ENCODE measurements at places on chromosomes 12 and 14.

DNA sequence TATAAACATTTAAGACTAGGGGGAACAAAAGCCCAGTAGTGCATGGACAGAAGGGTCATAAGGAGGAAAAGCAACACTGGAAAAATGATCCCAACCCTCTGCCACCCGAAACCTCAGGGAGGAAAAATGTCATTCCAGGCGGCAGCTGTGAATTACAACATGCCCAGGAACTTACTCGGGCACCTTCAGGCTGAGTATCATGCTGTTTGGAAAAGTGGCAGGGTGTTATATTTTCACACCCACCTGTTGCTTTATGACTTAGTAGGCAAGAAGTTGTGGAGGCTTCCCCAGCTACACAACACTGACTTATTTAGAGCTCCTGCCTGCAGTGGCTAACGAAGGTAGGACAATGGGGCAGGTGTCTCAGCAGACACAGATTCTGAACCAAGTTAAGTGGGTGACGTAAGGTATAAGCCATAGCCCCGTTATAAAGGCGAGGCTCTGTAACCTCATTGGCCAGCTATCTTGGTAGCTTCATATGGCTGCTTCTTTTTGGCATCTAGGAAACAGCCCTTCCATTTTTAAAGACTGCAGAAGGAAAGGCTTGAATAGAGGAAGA, 96.1 kb upstream of the IFNG-AS1 start:
- DNase-seq: no peak

DNA sequence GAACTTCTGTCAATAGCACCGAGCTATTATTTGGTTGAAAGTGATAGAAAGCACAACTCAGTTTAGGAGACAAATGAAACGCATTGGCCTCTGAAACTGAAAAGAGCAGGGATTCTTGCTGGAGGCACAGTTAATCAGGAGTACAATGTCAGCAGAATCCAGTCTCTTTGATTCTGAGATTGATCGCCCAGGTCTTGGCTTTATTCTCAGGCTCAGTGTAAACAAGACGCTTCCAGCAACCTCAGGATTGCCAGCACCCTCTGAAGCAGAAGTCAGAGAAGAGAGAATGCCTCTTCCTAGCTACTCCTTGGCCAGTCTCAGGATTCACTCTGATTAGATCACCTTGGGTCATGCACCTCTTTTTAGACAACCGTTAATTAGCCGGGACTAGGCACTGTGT, 11.8 kb upstream of the OTUB2 start:
- no peak for DNase-seq

- DNase-seq: no peak
Measured at GRCh38 chr12:51430196-51430895, 5.7 kb downstream of the SLC4A8 start.

DNA sequence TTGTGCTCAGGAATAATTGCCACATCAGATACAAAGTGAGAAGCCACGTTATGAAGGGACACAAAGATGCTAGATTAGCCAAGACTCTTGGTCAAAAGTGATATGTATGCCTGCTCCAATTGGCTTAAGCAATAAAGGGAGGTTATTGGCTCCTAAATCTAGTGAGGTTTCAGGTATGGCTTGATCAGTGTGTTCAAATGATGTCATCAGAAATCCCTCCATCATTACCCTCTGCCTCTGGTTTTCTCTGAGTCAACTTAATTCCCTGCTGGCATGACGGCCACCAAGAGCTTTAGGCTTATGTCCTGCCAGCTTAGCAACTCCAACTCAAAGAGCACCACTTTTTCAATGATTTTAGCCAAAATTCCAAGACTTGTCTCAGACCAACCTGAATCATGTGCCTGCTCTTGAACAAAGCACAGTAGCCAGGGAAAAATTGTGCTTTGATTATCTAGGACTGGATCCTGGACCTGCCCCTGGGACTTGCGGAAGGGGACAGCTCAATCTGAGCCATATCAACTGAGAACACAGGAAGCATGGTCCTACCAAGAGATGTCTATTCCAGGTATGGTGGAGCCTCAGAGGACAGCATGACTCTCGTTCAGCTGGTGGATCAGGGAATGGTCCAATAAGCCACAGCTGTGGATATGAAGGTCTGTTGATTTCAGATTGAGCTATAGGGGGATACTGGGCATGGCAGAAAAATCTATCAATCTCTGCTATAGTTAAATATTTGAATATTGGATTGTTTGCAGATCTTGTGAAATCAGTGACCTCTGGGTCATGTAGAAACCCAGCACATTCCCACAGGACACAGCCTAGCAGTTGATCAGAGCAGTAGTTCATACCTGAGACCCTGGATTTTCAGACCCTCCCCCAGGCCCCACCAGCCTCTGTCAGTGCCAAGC, 16.1 kb upstream of the P2RX7 start:
- DNase-seq: no peak

All from NCI-H187 treated with DMSO at 0.1 percent for 48 hours (cell line).